Skeletal muscle cell (primary cell): ENCODE measurements at places on chromosomes 3 and 15.

- no peak for DNase-seq
Observed at GRCh38 chr3:27253831-27254230, 115.4 kb downstream of the NEK10 start.

- DNase-seq = no peak
Observed at GRCh38 chr3:13621381-13622221, 72.7 kb downstream of the FBLN2 start.

DNA sequence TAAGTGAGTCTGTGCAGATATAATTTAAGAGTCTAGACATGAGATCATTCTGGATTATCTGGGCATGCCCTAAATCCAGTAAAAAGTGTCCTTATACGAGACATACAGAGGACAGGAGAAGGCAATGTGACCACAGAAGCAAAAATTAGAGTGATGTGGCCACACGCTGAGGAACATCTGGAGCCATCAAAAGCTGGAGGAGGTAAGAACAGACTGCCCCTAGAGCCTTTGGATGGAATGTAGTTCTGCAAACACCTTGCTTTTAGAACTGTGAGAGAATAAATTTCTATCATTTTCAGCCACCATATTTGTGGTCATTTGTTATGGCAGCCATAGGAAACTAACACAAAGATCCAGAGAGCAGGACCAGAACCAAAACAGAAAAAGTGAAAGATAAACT lies 41.0 kb downstream of the CD200 start:
- no peak for DNase-seq

- DNase-seq = no peak
Observed at GRCh38 chr3:152076148-152076547, 192.6 kb upstream of the MBNL1 start.

- DNase-seq = no peak
Observed at GRCh38 chr15:63200464-63201249, 11.3 kb downstream of the RAB8B start.

GRCh38 chr3:14126017-14126886 lies 1.4 kb downstream of the TMEM43 start:
- DNase-seq = no peak

- no peak for DNase-seq
Observed at GRCh38 chr3:118544458-118544857, 490.2 kb downstream of the IGSF11 start.

DNA sequence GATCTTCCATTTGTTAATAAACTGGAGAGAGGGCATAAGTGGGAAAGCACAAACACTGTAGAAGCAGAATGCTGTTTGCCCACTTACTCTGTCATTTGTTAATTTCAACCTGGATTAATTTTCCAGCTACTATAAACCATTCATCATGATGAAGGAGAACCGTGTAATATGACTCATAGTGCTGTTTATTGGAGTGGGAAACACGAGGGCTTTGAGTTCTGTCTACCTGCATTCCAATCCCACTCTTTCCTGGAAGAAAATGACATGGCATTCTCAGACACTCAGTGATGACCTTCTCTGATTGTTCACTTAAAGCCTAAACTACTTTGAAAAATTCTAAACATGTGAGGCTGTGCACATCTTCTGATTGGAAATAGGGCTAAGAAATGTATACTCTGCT lies 826.7 kb downstream of the AGBL1 start:
- no peak for DNase-seq

GRCh38 chr15:33907326-33907725 lies 61.0 kb upstream of the CHRM5 start:
- no peak for DNase-seq

DNA sequence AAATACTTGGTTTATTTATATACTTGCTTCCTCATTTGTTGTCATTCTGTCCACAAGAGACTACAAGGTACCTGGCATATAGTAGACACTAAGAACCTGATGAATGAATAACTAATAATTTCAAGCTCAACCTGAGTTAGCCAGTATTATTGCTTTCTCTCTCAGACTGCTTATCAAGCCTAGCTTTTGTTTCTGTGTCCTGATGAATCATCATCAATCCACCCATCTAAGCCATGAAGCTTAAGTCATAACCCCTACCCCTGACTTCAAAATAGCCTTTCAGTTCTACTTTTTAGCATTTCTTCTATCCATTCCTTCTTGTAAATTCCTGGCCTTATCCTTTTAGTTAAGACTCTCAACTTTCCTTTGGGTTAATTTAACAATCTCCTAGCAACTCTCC lies 420.8 kb downstream of the EPHA6 start:
- no peak for DNase-seq

- DNase-seq = peak; percentile 8
Observed at GRCh38 chr3:193665370-193665989, 72.5 kb downstream of the OPA1 start.

DNA sequence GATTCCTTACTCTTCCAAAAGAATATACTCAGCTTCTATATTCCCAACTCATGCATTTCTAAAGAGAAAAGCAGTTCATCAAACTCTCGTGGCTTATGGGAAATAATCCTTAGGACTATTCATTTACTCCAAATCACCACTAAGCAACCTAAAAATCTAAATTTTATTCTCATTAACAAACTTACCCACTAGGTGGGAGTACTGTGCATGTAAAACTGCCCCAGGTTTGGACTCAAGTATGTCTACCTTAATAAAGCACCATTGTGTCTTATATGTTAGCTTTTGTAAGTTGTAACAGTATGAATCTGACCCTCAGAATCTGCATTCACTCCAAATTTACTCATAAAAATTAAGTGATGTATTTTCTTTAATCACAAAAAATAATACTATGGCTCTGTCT lies 25.3 kb downstream of the RAD18 start:
- DNase-seq = no peak

- DNase-seq = no peak
Observed at GRCh38 chr15:29883126-29883525, 60.9 kb upstream of the TJP1 start.

DNA sequence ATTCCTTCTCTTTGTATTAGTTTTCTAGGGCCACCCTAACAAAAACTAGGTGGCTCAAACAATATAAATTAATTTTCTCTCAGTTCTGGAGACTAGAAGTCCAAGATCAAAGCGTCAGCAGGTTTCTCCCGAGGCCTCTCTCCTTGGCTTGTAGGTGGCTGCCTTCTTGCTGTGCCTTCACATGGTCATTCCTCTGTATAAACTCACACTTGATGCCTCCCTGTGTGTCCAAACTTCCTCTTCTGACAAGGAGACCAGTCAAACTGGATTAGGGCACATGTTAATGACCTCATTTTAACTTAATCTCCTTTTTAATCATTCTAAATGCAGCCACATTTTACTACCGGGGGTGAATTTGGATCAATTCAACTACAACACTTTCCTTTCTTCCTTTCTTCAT lies 691.1 kb downstream of the DIPK2A start:
- no peak for DNase-seq

DNA sequence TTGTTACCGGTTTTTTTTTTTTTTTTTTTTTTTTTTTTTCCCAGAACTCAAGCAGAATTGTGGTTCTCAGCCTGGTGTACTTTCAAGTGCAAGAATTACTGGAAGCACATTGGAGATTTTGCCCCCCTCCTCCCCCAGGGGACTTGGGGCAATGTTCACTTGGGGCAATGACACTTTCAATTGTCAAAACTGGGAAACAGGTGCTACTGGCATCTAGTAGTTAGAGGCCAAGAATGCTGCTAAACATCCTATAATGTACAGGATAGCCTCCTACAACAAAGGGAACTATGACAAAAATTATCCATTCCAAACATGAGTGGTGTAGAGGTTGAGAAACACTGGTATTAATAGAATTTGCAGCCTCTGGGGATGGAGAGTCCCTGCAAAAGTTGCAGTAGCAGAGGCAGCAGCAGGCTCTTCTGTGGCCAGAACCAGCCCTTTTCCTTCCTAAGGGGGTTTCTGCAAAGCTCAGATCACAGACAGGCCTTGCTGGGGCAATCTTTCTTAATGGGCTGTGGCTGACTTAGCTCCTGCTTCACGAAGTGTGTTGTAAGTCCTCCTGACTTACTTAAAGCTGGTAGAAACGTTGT lies 144.3 kb upstream of the MRPS22 start:
- DNase-seq = no peak

- no peak for DNase-seq
Observed at GRCh38 chr3:114111060-114111770, 54.7 kb downstream of the QTRT2 start.

DNA sequence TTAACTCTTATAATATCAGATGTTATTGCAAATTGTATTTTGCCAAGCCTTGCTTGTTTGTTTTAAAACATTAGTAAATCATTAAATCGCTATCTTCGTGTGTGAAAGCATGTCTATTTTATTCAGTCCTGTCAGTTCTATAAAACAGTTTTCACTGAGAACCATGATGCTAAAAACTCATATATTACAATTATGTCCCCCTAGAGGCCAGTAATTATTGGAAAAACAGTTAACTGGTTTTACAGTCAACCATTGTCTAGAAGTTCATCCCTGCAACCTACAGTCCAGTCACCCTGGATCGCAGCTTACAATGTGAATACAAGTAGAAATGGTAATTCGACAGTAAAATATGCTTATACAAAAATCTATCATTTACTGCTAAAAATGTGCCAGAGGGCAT lies 311.5 kb upstream of the ROBO2 start:
- no peak for DNase-seq

GRCh38 chr15:45588219-45588875 lies 1.2 kb downstream of the BLOC1S6 start:
- no peak for DNase-seq

GRCh38 chr3:101819649-101820206 lies 29.6 kb upstream of the NFKBIZ start:
- DNase-seq = no peak

- no peak for DNase-seq
Observed at GRCh38 chr3:189673535-189673934, 42.3 kb downstream of the TP63 start.

DNA sequence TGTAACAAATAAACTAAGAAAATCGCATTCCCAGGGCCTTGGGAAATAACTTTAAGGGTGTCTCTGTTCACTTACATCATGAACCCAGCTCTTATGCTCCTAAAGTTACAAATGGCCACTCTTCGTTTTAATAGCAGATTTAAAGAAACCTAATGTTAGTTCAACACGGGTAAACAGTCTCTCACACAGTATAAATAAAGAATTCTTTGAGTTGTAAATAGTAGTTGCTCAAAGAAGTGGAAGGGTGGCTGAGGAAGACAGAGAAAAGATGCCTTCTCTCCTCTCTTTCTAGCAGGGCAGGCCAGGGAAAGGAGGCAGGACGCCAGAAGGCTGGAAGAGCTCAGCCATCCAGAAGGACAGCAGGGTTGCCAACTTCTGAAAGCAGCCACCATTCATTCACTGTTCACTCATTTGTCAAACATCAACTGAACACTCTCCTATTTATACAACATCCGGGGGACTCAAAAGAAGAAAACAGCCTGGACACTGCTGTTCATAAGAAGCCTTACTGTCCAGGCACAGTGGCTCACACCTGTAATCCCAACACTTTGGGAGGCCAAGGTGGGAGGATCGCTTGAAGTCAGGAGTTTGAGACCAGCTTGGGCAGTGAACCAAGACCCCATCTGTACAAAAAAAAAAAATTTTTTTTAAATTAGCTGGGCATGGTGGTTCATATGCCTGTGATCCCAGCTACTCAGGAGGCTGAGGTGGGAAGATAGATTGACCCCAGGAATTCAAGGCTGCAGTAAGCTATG lies 47.3 kb downstream of the WWTR1 start:
- no peak for DNase-seq

DNA sequence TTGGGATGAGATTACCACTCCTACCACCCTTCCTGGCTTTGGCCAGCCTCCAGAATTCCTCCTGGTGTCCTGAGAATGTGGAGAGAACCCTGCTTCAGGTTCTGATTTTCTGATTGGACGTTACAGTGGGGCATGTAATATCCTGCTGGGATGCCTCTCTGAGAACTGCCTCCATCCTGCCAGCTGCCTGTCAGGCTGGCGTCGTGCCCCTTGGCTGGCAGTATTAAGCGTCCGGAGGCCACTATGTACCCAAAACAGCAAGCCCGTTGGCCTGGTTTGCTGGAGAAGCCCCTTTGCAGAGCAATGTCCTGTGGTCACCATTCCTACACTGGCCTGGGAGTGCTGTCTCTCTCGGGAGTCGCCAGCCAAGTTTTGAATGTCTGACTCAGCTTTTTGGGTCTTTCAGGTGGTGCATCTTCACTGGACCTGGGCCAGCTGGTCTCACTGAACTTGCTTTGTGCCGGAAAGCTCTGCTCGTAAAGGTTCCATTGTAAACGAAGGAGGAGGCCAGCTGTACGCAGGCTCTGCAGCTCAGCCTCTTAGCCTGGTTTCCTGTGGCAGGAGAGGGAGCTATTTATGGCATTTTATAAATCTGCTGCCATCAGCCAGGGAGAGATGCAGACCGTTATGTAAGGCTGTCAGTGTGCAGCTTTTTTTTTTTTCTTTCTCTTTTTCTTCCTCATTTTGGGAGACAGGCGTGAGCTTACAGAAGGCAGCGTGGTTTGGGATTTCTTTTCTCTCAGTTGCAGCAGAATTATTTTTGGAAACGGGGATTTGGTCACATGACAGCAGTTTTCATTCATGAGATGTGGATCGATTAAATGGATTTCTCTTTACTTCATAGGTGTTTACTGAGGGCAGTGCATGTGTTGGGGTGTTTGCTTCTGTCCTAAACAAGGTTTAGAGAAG lies 19.0 kb upstream of the TRAK1 start:
- DNase-seq = peak; percentile 45

DNA sequence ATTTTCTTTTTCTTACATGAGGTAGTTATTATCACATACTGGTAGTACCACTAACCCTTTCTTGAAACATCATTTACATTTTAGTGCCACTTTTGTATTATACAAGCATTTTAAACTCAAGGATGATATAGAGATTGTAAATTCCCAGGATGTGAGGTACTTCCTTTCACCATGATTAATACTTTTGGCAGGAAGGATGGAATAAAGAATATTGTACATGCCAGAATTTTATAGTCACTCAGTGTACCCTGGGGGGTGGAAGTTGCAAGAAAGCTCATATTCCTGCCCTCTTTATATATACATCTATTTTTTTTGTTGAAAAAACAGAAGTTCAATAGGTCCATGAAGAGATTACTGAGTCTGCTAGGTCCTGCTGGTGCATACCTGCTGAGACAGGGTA lies 141.0 kb upstream of the PLSCR5 start:
- DNase-seq = peak; percentile 51

DNA sequence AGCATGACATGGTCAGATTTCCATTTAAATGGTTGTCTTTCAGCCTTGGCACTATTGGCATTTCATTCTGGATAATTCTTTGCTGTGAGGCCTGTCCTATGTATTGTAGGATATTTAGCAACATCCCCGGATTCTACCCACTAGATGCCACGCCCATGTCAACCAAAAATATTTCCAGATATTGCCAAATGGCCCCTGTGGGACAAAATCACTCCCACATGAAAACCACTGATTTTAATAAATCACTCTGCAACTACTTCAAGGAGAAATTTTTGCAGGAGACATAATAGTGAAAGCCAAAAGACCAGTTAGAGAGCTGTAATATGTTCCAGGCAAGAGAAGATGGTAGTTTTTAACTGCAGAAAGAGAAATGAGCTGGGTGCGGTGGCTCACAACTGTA lies 55.9 kb upstream of the RARB start:
- peak; percentile 1 for DNase-seq

DNA sequence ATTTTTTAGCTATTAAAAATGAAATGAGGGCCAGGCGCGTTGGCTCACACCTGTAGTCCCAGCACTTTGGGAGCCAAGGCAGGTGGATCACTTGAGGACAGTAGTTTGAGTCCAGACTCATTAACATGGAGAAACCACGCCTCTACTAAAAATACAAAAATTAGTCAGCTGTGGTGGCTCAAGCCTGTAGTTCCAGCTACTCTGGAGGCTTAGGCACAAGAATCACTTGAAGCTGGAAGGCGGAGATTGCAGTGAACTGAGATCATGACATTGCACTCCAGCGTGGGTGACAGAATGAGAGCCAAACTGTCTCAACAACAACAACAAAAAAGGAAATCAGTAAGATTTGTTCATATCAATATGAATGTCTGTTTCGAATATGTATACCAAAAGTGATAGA lies 517.1 kb downstream of the ROBO1 start:
- no peak for DNase-seq
